ENCODE measurements at places on chromosomes 7 and 10.
A peak's percentile ranks its signal among the peaks of the same experiment; 100 is the strongest.

- DNase-seq: no peak
These were observed 79.5 kb downstream of the TCERG1L start for GRCh38 chr10:131231965-131232541.

GRCh38 chr10:21740989-21741388 lies 207.0 kb downstream of the MLLT10 start:
- DNase-seq: no peak

GRCh38 chr7:112161253-112162141 lies 44.7 kb downstream of the DOCK4 start:
- no peak for DNase-seq

GRCh38 chr7:7662527-7662926 lies 22.0 kb downstream of the UMAD1 start:
- peak; percentile 6 for DNase-seq

DNA sequence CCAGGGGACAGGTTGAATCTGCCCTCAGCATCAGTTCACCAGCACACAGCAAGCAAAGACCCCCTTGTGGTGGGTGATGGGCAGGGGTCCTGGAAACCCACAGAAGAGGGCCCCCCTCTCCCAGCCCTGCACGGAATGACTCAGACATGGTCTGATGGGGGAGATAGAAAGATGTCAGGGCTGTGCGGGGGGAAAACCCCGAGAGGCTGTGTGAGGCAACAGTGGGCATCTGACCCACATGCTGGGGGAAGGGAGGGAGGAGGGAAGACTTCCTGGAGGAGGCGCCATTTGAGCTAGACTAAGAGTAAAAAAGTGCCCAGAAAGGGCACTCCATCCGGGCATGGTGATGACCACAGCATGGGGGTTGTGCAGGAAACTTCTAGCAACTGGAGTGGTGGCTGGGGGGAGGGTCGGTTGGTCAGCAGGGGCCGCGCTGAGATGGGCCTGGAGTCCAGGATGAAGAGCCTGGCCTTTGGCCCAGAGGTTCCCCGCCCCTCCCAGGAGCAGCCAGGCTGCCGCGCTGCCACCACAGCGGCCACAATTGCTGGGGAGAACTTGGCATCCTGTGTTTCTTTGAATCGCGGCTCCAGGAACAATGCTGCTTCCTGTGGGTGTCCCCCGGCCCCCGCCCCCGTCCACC lies 2.5 kb downstream of the LFNG start:
- DNase-seq: no peak

- no peak for DNase-seq
These were observed 38.6 kb downstream of the FZD1 start for GRCh38 chr7:91302794-91303193.

DNA sequence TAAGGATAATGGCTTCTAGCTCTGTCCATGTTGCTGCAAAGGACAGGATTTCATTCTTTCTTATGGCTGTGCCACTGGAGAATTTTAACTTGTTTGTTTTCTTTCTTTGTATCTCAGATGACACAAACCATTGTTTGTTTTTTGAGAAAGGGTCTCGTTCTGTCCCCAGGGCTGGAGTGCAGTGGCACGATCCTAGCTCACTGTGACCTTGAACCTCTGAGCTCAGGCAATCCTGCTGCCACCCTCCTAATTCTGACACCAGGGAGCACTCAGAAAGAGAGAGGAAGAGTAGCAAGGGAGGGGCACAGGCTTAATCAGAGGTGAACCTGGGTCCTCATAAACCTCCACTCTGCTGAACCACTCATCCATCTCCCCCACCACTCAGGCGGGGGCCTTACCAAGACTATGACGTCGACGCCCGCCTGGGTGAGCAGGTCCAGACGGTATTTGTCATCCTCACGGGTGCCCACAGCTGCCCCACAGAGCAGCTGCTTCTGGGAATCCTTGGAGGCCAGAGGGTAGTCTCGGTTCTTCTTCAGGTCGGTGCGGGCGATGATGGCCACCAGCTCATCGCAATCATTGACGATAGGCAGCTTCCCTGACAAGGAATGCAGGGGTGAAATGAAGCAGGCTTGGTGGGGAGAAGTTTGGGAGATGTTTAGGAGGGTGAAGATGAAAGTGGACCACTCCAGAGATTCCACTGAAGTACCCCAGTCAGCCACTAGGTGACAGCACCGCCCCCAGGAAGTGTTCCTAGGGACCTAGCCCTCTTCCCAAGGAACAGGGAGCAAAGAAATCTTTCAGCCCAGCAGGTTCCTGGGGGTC lies 11.6 kb downstream of the IMPDH1 start:
- DNase-seq: no peak
